ENCODE measurements at places on chromosomes 13 and 19. TPM values are rescaled to one million over a fixed set of nuclear protein-coding genes. Genes with fewer than 3 reads are reported as not detected.

N4BP2L1 gene
- total RNA-seq, result 10.5 TPM

IL12RB1 gene
- total RNA-seq, result 0.98 TPM

DNA sequence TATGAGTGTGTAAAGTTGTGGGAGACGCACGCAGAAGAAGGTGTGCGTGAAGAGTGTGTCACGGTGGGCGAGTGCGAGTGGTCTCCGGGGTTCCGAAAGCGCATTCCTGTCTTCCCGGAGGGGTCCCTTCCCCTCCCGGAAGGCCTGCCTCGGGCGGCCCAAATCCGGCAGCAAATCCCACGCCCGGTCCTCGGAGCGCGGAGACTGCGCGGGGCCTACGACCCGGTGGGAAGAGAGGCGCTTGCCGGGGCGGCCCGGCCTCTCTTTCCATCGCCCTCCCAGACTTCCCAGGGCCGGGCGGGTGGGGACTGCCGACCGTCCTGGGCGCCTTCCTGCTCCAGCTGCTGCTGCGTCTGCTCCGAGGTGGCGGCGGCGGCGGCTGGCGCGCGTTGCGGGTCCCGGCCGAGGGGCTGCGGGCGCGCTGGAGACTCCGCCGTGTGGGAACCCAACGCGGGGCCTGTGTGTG lies 2.1 kb downstream of the ZIC5 start:
- DNase-seq, result no peak

LCP1 gene
- 9.4 TPM for total RNA-seq

WDR62 gene
- total RNA-seq, result 4.5 TPM

RNF225 gene
- not detected for total RNA-seq

DNA sequence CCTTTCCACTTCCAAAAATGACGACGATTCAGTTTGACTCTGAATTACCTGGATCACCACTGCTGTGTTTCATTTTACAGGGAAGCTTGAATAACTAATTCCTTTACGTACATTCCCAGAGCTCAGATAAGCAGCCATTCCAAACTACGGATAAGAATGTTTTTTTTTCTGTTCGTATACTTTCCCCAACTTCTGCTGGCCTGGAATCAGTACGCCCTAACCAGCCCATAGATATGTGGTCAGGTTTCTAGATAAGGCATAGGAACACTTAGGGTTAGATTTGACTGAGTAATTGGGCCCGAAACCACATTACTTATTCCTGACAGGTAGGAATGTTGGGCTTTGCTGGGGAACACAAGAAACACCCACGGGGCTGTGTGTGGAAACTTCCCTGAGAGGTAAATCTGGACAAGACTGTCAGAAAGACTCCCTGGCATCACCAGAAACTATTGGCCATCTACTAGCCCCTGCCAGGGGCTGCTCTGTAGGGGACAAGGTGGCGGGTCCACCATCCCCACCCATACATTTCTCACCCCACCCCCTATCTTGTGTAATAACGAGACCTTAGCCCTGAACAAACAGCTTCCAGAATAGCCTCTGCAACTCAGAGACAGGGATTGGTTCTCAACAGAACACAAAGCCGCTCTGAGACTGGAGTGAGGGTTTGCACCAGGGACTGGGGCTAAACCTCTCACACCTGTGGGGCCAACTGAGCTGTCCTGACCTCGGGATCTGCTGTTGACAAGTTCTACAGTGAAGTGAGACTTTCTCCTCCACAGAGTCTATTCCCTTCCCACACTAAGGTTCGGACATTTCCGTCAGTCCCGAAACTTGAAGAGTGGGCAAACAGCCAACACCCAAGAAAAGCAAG lies 15.6 kb downstream of the RHPN2 start:
- no peak for DNase-seq

GRCh38 chr13:110415669-110416068 lies 108.6 kb downstream of the COL4A2 start:
- no peak for DNase-seq

Data from left colon (tissue), 2 donors.